ENCODE measurements at places on chromosomes 4 and X.

DNA sequence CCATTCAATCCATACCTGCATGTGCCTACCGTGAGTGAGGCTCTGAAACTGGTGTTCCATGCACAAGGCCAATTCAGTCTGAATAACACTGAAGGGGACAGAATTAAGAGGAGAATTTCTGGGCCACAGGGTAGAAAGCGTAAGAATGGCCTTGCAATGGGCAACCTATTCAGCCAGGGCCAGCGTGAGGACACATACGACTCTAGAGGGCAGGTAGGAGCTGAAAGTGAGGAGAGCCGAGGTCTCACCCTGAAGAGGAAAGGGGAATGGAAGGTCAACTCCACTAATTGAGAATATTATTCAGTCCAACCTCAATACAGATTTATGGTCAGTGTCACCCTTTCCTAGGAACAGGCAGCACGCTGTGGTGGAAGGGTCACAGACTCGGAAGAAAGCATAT, 202.2 kb downstream of the TRIML1 start:
- DNase-seq = no peak

- DNase-seq = no peak
Measured at GRCh38 chr4:152628128-152628527, 51.7 kb downstream of the TMEM154 start.

DNA sequence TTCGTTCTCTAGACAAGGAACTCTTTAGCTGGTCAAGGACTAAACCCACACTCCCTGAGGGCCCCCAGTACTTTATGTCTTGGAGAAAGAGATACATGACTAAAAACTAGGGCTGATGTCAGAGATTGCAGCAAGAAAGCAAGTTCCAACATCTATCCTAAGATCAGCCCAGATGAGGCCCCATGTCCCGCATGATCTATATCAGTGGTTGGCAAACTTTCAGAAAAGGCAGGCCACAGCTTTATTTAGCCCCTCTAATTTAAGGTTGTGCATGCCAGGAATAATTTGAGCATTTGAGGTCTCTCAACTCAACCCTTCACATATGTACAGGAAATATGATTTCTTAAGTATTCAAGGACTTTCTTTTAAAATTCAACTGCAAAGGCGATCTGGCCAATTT, 44.1 kb upstream of the FRMD7 start:
- no peak for DNase-seq

GRCh38 chrX:57737881-57738280, 57.8 kb upstream of the NLRP2B start:
- DNase-seq = no peak

GRCh38 chr4:123662827-123663226, 266.2 kb downstream of the SPRY1 start:
- no peak for DNase-seq
